Suppressor macrophage treated with lipopolysaccharide for 4 hours (primary cell): ENCODE measurements at places on chromosomes 7 and 10.
A peak's percentile ranks its signal among the peaks of the same experiment; 100 is the strongest.

DNA sequence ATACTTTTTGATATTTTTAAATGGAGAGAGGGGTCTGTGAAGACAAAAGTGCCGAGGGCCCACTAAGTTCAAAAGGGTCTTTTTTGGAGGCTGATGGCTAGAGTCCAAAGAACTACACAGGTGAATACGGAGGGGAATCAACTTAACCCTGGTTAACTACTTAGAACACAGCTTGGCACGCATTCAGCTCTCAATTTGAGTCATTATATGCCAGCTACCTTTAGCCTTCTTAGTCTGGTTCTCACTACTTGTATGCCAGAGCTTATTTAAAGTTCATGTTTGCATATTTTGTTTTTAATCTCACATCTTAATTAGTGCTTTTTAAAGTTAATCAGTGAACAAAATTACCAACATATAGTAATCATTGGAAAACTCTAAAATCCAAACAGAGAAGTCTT is 80.8 kb downstream of the VWDE start:
- no peak for DNase-seq

DNA sequence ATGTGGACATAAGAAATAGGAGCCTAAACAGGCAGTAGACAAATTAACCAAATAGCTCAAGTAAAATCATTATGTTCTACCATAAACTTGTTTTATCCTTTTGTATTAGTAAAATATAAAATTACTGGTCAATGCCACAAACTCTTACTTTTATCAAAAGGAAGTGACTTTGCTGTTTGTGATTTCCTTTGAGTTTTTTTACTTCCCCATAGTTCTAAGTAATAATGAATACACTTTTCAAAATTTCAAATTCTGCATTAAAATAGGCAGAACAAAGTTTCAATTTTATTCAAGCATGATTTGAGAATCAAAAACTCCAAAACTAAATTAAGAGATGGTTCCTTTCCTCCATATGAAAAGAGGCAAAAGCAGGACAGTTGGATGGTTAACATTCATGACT is 139.7 kb upstream of the ABCB5 start:
- DNase-seq, result no peak

GRCh38 chr10:60518745-60519144 is 129.1 kb upstream of the ANK3 start:
- DNase-seq, result no peak

DNA sequence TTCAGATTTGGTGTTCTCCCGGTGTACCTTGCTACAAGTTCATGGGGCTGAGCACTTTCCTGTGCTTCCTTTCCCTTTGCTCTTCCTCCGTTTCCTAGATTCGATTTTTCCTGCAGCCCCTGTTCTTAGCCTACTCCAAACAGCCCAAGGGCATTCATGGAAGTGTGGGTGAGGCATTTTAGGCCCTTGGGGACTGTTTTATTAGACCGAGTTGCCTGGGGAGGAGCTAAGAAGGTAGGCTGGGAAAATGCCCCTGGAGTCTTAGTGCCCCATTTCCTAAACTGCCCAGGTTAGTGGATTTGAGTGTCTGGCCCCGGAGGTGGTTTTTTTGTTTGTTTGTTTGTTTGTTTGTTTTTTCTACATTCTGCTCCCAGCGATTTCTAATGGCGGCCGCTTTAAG is 1.8 kb downstream of the LRMDA start:
- DNase-seq, result no peak

DNA sequence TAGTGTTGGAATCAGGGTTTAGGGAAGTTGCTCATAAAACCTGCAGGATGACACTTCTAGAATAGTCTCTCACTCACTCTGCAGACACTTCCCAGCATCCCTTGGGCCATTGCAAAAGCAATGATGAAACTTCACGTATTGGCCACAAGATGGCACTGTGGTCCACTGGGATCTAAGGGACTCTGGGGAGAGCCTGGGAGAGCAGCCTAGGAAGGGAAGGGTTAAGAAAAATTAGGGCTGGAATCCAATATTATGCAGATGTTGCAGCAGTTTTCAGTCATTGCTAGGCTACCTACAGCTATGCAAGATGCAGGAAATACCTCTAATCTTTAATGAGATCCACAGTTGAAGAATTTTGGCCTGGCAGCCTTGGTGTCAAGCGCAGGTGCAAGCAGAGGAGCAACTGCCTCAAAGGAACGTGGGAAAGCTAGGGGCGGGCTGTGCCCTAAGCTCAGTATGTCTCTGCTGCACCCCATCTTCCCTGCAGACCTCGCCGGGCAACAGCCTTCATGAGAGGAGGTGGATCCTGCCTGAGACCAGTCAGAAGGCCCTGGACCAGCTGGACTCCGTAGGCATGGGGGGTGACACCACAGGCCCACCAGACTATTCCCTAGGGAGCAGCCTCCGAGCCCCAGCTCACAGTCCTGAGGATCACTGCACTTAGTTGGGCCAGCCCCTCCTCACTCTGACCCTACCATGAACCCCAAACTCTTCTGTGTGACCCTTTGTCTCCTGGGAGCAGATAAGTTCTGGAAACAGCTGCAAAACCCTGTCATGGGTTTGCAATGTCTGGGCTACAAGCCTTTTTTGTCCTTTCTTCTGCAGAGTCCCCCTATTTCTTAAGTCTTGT is 127.9 kb upstream of the PRSS58 start:
- peak; percentile 80 for DNase-seq

- DNase-seq, result peak; percentile 42
Measured at GRCh38 chr7:93715234-93715633, 140.7 kb upstream of the CALCR start.
